ENCODE measurements at places on chromosomes 4 and X.

- DNase-seq = no peak
These were observed 12.1 kb downstream of the TMEM164 start for GRCh38 chrX:110015032-110015431.

GRCh38 chr4:158816955-158817354 lies 48.1 kb downstream of the FNIP2 start:
- no peak for DNase-seq

GRCh38 chr4:83546786-83547185 lies 10.9 kb downstream of the GPAT3 start:
- DNase-seq = no peak

DNA sequence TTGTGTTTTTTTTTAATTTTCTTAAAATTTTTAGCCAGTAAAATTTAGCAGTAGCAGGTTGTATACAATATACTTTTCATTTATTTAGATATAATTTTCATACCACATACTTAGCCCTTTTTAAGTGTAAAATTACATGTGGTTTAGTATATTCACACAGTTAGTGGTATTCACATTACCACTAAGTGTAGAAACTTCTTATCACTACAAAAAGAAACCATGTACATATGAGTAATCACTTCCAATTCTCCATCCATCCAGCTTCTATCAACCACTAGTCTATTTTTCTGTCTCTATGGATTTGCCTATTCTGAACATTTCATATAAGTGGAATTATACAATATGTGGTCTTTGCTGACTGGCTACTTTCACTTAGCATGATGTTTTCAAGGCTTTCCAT lies 109.0 kb downstream of the ZC4H2 start:
- no peak for DNase-seq

DNA sequence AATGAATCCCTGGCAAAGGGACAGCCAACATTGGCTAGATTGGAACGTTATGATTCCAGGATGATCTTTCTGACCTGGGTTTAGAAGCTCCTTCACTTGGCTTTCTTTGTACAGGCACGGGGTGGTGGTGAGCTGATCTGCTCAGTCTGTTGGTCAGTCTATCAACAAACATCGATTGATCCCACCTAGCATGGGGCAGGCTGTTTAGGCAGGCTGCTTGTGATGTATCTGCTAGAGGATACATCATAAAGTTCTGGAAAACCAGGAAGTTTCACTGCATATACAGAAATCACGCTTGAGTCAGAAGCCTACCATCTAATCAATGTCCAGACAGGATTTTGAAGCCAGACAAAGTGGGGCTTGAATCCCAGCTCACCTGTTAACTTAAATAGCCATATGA lies 6.9 kb downstream of the FRMD7 start:
- no peak for DNase-seq

- no peak for DNase-seq
These were observed 243.1 kb downstream of the ANK2 start for GRCh38 chr4:113292371-113293042.

GRCh38 chrX:130676861-130677260 lies 226.1 kb downstream of the ENOX2 start:
- DNase-seq = no peak

DNA sequence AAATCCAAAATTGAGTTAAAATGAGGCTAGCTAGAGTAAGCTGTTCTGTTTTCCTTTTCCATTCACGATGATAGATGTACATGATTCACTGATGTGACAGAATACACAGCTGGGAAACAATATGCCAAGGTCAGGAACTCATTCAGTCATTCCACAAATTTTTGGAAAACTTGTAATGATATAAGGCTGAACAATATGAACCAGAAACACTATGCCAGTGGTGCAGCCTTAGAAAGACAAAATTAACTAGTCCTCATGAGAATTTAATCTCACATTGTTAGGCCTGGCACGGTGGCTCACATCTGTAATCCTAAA lies 50.0 kb upstream of the NDST3 start:
- no peak for DNase-seq

DNA sequence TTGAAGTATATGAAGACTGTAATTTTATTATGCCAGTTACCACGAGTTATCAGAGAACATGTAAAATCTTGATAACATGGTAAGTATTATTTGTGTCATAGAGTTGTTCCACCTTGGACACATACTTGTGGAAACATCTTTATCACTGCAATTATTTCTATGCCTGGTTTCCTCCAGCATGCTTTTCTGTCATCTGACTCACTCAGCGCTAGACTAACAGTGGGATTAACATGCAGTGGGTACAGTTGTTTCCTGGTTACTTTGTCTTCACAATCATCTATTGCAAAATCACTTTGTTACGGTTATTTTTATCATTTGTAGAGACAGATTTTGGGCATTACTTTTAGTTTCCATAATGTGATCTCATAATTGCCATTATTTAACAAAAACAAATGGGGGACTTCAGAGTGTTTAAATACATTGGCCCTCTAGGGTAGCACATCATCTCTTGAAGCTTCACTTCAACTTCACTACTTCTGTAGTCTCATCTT lies at the start of gene STATH:
TSS of gene STATH (plus strand) at position 441 of the 491 bp plus-strand sequence. CDS start 2,472 bp downstream, outside the sequence.
- peak; percentile 33 for DNase-seq
